ENCODE measurements at places on chromosomes 2 and 18.
A peak's percentile ranks its signal among the peaks of the same experiment; 100 is the strongest.

DNA sequence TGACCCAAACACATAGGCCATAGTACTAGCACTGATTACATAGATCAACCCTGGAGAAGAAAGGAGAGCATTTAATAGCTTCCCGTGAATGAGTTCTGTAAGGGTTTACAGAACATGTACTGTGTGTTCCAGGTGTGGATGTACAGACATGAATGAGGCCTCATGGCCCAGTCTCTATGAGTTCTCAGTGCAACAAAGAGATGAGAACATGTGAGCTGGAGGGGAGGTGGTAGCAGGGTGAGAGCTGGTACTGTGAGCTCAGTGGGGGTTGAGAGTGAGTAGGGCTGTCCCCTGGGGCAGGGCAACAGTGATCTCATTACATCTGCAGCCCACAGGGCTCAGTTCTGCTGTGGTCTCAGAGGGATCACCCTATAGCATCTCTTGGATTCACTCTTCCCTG, 42.6 kb upstream of the SPRED2 start:
- no peak for DNase-seq

DNA sequence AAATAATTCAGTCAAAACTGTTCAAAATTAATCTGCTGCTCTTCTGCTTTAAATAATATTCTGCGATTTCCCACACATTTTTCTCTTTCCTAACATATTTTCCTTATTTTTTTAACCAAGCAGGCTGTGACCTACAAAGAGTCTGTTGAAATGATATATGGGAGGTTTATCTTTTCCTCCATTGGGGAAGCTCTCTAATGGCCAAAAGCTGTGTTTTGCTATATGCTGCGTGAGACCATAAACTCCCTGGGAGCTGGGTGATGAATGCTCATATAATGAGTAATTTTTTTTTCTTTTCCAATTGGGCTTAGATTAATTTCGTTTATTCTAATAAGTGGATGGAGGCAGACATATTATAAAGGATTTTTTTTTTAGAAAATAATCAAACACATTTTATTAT, 72.2 kb upstream of the MAP2 start:
- DNase-seq = no peak

DNA sequence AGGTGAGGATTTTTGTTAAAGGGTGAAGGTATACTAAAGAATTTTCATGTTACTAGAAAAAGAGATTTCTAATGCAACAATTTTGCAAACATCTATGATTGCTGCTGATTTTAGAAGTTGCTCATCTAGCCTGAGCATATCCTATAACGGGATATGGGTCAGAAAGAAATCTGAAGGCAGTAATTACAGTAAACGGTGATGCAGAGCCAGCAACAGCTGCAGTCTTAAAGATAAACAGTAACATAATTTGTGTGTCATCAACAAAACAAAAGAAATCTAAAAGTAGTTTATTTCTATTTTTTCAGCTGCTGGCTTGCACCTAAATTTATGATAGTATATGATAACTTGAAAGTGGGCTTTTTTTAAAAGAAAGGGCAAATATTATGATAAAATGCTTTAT, 215.7 kb downstream of the SLC4A10 start:
- DNase-seq = no peak

DNA sequence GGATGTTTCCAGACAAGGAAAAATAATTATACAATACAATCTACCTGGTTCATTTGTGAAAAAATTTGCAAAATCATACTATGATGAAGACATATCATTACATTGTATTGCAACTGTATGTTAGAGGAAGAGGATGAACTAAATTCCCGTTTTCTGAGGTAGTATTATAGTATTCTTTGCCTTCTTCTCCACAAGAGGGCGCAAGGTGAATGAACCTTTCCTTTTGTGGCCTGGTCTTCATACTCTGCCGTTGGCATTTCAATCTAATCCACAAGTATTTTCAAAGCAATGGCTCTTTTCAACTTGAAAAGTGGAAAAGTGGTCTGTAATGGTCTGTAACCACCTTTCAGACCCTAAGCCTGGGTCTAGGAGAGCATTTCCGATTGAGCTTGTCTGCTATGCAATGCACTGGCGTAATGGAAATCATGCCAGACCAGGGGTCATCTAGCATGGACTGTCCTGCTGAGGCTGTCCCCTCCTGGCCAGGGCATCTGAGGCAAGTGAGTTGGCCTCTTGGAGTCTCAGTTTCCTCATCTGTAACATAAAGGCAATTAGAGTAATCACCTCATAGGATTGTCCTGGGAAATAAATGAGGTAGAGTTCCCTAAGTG, 30.8 kb upstream of the ZNF396 start:
- DNase-seq = peak; percentile 38

DNA sequence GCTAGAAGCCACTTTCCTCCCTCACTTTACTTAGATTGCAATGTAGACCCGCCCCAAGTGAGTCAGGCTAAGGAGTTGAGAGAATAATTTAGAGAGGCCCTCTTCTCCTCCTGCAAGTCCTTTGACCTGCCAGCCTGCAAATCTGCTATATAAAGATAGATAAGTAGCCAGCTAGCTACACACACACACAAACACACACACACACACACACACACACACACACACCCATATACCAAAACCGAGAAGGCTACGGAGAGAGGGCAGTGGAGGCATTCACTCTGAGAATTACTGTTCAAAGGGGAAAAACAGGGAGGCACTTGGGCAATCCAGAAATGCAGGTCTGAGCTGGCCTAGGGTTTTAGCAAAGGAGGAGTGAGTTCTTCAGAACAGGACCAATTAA, 23.0 kb upstream of the SMAD7 start:
- no peak for DNase-seq

- no peak for DNase-seq
Measured at GRCh38 chr2:43106559-43107527, 119.6 kb downstream of the ZFP36L2 start.

GRCh38 chr18:70411876-70412435, 123.1 kb downstream of the SOCS6 start:
- no peak for DNase-seq

- no peak for DNase-seq
Measured at GRCh38 chr2:184031402-184032147, 566.8 kb upstream of the ZNF804A start.

DNA sequence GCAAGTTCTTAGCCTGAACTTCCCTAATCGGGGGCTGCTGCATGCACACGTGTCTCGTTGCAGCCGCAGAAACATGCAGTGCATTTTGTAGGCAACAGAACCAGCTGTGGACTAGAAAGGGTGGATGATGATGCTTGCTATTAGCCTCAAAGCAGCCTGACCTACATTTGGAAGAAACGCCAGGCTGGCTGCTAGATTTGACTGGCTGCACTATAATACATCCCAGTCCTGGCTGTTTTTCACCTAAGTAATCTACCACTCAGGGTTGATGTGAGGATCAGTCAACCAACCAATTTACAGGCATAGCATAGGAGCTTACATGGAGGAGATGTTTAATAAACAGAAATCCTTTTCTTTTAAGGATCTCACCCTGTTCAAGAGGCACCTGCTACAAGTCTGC, 56.4 kb upstream of the SPP2 start:
- DNase-seq = no peak

DNA sequence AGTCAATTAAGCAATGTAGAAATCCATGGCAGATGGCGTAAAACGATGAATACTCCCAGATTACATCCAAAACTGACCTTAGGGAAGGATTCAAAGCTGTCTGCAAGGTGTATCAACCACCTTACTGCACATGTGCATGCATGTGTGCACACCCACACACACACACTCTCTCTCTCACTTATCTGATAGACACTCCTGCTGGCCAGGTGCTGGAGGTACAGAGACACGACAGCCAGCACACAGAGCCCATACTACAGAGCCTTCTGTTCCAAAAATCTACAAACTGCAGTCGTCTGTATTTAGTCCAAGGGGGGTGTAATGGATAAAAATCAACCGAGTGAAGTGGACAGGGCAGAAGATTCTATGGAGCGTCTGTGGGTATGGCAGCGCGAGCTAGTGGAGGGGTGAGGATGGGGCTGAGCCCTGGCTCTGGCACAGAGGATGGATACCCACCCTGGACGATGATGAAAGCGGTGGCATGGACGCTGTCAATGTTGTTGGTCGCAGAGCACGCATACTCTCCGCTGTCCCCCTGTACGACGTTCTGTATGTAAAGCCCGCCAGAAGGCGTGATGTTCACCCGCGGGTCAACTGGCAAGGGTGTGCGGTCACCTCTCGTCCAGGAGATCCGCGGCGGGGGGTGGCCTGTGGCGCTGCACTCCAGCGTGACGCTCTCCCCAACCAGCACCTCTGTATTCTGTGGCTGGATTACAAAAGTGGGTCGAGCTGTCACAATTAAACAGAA, 78.4 kb downstream of the PXDN start:
- DNase-seq = no peak

DNA sequence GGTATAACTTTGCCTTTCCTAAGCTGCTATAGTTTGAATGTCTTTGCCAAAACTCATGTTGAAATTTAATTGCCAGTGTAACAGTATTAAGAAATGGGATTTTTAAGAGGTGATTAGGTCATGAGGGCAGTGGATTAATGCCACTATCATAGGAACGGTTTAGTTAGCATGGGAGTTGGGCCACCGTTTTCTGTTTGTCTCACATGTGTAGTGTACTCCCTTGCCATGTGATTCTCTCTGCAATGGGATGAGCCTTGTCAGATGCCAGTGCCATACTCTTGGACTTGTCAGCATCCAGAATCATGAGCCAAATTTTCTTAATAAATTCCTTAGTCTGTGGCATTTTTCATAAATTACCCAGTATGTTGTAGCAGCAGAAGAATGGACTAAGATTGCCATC, 388.9 kb upstream of the RGPD4 start:
- DNase-seq = no peak

DNA sequence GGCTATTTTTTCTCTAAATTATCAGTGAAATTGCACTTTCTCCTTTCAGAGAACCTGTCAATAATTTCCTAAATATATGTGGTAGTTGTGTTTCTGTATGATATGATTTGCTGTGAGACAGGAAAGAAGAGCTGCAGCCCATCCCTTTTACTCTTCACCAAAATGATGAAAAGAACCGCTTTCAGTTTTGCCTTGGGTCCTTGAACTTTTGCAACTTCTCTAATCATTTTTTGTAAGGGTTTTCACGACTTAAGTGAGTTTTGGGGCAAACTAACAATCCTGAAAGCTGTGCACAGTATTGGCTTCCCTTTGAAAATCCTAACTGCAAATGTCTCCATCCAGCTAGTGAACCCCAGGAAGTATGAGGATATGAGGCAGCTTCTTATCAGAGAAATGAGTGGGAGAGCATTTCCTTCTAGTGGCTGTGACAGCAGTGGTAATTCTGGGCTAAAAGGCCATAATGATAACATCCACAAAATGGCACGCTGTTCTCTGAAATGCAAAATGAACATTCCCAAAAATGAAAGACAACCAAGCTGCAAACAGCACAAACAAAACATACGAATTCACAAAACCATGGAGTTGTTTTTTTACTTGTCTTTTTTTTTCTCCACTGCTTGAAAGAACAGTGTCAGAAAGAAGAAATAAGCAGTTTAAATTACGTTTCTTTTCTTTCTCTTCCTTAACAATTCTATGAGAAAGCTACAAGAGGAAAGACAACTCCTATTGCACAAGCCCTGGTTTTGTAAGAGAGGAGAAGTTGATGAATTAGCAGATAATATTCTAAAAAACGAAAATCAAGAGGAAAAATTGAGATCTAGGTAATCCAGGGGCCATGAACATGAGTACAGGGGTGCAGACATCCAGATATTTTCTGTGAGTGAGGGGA, 1291.6 kb upstream of the ZEB2 start:
- no peak for DNase-seq
